Fibroblast of skin of scalp (primary cell): ENCODE measurements at places on chromosomes 3 and 15.

DNA sequence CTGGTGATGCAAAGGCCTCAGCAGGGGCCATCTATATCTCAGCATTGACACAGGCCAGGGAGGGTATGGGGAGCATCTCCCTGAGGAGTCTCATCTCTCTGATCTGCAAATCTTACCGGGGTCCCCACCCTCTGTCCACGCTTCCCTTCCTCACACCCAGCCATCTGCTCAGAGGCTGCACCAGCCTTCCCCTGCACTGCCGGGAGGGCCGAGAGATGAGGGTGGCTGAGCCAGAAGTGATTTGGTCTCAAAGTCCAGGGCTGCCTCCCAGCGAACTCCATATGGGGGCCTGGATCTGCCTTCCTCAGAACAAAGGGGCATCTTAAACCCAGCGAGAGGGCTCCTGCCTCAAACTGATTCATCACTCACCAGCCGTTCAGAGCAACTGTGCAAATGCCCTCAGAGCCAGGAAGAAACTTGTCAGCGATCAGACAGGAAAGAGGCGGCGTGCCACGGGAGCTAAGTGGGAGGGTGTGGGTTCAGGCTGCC is 4.6 kb downstream of the IGDCC3 start:
- DNase-seq = no peak

DNA sequence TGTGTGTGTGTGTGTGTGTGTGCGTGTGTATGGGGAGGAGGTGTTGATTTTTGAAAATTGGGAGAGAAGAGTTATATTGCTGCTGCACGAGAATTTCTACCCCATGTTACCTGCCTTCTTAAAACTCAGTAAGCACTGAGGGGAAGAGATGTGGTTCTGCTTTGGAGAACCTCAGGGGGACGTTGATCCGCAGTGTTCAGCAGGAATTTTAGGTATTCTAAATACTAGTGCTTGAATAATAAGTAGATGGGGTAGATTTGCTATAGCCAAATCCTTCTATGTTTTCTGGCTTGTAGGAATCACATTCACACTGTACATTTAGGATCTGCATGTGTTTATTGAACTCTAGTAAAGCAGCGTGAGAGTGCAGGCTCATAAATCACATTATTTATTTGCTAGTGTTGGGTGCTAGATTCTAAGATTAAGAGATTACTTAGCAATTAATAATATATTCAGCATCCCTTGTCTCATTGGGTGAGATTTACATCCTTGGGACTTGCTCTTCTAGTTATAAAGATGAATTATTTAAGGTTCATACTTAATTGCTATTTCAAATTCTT is 268.1 kb downstream of the MFSD1 start:
- DNase-seq = no peak

GRCh38 chr15:95327183-95327525 is 1003.3 kb upstream of the NR2F2 start:
- no peak for DNase-seq

DNA sequence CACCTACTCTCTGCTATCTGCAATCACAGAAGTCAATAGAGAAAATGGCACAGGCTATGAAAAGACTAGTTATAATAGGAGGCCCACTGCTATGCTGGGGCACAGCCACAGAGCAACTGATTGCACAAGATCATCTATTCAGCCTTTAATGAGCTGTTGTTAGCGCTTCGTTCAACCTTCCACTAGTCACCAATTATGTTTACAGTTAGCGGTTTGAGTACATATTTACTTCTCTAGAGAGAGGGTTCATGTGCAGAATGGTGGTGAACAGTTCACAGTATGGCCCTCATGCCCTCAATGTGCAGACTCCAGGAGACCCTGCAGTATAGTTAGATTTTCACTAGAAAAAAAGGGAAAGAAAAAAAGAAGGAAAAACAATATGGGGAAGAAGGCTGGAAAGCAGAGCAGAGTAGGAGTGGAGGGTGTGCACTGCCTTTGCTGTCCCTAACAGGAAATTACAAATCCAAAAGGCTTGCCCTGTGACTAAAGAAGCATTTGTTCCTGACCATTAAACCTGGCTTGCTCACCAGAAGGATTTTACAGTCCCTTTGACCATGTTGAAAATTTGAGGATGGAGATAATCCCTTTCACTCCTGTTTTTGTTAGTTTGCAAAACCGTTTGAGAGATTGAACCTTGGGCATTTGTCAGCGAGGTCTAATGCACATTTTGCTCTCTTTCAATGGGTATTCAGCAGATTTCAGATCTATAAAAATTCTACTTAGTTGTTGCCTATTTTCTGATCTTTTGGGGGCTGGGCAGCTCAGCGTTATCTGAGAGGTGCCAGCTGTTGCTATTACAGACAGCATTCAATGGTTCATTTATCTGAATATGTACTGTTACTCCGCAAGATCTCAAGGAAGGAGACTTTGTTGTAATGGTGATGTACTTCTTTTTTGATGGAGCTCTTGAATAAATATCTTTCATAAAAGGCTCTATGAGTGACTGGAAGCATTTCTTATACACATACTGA is 296.1 kb downstream of the LSAMP start:
- DNase-seq = peak; percentile 4

GRCh38 chr3:152356870-152357276 is 88.1 kb downstream of the MBNL1 start:
- no peak for DNase-seq

- no peak for DNase-seq
Observed at GRCh38 chr15:63181648-63182047, 7.8 kb upstream of the RAB8B start.

- peak; percentile 28 for DNase-seq
Observed at GRCh38 chr3:172258624-172259023, 189.6 kb downstream of the GHSR start.
